ENCODE measurements at places on chromosomes 5 and 9.

GRCh38 chr5:151202381-151203139 is 21.3 kb downstream of the CCDC69 start:
- DNase-seq, result peak; percentile 53

- no peak for DNase-seq
Observed at GRCh38 chr9:19533373-19533772, 124.6 kb downstream of the ACER2 start.

DNA sequence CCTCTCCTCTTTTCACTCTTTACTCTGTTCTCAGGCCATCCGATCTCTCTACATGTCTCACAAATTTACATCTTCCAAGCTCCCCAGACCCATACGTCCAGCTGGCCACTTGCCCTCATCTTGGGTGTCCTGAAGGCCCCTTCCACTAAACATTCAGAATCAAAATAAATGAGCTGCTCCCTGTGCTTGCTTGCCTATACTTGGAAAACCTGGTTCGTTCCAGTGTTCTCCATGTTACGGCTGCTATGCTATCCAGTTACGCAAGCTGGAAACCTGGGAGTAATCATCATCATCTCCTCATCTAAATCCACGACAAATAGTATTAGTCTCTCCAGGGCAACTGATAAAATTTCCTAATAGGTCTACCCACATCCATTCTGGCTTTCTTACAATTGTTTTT is 165.0 kb upstream of the FBXL17 start:
- DNase-seq, result no peak

GRCh38 chr5:26761045-26761444 is 277.3 kb downstream of the CDH9 start:
- DNase-seq, result no peak

- no peak for DNase-seq
Observed at GRCh38 chr5:14482085-14482484, 99.5 kb upstream of the OTULINL start.

- DNase-seq, result no peak
Observed at GRCh38 chr9:22030101-22030598, 21.0 kb upstream of the CDKN2B start.

DNA sequence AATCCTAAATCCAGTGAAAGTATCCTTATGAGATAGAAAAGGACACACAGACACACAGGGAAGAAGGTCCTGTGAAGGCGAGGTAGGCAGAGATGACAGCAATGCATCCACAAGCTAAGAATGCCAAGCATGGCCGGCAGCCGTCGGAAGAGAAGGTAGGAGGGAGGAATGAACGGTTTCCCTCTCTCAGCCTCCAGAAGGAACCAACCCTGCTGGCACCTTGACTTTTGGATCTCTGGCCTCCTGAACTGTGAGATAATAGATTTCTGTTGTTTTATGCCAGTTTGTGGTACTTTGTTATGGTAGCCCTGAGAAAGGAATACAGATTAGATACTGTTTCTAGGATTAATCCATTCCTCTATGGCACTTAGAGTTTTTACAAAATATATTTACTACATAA is 76.1 kb upstream of the PANK3 start:
- DNase-seq, result no peak

GRCh38 chr5:62707563-62707962 is 128.9 kb downstream of the LRRC70 start:
- DNase-seq, result no peak

GRCh38 chr9:133687856-133688761 is 50.0 kb downstream of the SARDH start:
- DNase-seq, result no peak

GRCh38 chr9:112489876-112490666 is 3.4 kb downstream of the KIAA1958 start:
- DNase-seq, result no peak

GRCh38 chr9:8074713-8075286 is 275.2 kb upstream of the DMAC1 start:
- no peak for DNase-seq

- DNase-seq, result no peak
Observed at GRCh38 chr9:22203371-22204138, 194.4 kb upstream of the CDKN2B start.

- DNase-seq, result no peak
Observed at GRCh38 chr5:66929281-66929680, 267.3 kb downstream of the CD180 start.

DNA sequence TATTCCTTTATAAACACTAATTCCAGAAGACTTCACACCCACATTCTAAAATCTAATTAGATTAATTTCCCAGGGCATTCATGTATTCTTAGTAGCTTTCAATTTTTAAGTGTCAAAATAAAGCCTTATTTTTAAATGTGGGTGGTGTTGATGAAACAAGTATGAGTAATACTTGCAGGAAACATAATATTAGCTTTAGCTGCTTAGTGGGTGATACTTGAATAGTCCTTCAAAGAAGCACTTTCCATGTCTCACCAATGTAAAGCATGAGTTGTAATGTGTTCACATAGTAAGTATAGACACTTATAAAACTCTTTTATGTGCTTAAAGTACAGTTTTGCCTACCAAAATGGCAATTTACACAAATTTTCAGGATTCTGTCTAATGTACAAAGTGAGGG is 6.9 kb downstream of the FNBP1 start:
- DNase-seq, result peak; percentile 28

- no peak for DNase-seq
Observed at GRCh38 chr5:73940026-73940425, 314.0 kb downstream of the ARHGEF28 start.

- DNase-seq, result no peak
Observed at GRCh38 chr5:173069671-173070070, 13.5 kb downstream of the CREBRF start.

GRCh38 chr5:170144286-170145023 is 38.8 kb downstream of the FOXI1 start:
- no peak for DNase-seq

- DNase-seq, result no peak
Observed at GRCh38 chr9:13823026-13823425, 490.9 kb downstream of the NFIB start.

DNA sequence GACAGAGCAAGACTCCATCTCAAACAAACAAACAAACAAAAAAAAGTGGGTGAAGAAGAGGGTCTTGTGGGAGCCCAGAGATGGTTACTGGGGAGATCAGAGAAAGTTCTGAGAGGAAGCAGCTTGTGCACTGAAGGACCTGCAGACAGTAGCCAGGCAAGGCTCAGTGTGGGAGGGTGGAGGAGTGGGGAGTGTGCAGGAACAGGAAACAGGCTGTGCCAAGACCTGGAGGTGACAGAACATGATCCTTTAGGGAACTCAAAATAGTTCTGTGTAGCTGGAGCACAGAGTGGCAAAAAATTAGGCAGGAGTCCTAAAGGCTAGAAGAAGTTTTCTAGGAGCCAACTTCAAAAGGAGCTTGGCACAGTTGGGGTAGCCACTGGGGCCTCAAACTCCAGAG is 19.2 kb upstream of the NANS start:
- DNase-seq, result no peak

DNA sequence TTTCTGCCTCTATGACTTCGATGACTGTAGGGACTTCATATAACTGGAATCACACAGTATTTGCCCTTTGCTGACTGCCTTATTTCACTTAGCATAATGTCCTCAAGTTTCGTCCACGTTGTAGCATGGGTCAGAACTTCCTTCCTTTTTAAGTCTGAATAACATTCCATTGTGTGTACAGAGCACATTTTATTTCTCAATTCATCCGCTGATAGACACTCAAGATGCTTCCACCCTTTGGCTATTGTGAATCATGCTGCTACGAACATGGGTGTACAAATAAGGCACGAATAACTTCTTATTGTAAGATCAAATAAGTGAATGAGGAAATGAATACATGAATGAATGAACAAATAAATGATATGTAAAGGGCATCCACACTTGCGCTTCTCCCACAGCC is 13.0 kb downstream of the BARX1 start:
- DNase-seq, result no peak

- DNase-seq, result no peak
Observed at GRCh38 chr9:93949694-93950449, 5.3 kb downstream of the BARX1 start.

- no peak for DNase-seq
Observed at GRCh38 chr5:57368010-57368409, 114.6 kb downstream of the ACTBL2 start.
